ENCODE measurements at places on chromosomes 16 and 17. TPM values are rescaled to one million over a fixed set of nuclear protein-coding genes. Genes with fewer than 3 reads are reported as not detected.
A peak's percentile ranks its signal among the peaks of the same experiment; 100 is the strongest.

- no peaks in the 10 kb centered on the region for H3K27me3 ChIP-seq
- no peak for DNase-seq
- peaks cover 71% of the 10 kb centered on the region for H3K36me3 ChIP-seq
- peaks cover 36% of the 10 kb centered on the region for H3K4me1 ChIP-seq
Measured at GRCh38 chr17:32356378-32356743, 6.4 kb downstream of the ZNF207 start.

GRCh38 chr16:1288813-1289476, 20.5 kb upstream of the UBE2I start:
- H3K4me1 ChIP-seq, result no peaks in the 10 kb centered on the region
- no peak overlapping the region for H3K27ac ChIP-seq
- H3K36me3 ChIP-seq, result no peaks in the 10 kb centered on the region
- no peak overlapping the region for H3K4me3 ChIP-seq
- DNase-seq, result no peak
- H3K27me3 ChIP-seq, result peaks cover 13% of the 10 kb centered on the region

Gene CFAP119
- total RNA-seq, result not detected

DNA sequence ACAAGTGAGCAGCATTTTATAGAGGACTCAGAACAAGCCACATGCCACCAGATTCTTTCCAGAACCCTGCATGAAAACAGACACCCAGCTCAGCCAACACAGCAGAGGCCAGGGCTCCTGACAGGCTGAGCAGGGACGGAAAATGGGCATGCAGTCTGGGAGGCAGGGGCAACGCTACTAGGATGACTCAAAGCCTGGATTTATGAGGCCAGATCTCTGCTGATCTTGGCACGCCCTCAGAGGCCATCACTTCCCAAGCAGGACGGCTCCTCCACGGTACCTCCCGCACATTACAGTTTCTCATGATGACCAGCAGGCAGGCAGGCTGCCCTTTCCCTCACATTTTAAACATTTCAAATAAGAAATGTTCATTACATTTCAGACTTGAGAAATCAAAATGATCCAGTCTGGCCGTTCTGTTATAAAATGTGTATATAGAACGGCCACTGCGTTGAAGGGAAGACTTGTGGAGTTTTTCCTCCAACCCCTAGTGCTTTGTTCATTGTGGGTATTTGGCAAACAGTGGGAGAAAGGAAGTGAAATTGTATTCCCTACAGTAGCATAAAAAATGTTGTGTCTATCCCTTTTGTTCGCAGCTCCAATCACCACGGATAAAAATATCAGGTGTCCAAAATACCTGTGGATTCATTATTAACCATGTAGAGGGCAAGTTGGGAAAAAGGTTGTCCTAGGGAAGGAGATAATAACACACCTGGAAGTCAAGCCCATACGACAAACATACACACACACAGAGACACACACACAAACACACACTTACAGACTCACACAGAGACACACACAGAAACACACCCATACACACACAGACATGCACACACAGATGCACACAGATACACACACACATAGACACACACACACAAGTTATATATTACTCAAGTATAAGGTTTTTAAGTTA, 64.8 kb upstream of the ADAMTS18 start:
- no peaks in the 10 kb centered on the region for H3K27me3 ChIP-seq

Gene TCF25
- 237 TPM for total RNA-seq

GRCh38 chr17:42221886-42222745, 27.8 kb upstream of the GHDC start:
- DNase-seq, result no peak
- H3K4me3 ChIP-seq, result no peak overlapping the region
- H3K27me3 ChIP-seq, result no peaks in the 10 kb centered on the region
- H3K4me1 ChIP-seq, result no peaks in the 10 kb centered on the region

GRCh38 chr17:50620858-50621257, 13.8 kb upstream of the ABCC3 start:
- H3K27me3 ChIP-seq, result no peaks in the 10 kb centered on the region
- no peaks in the 10 kb centered on the region for H3K36me3 ChIP-seq
- DNase-seq, result no peak
- no peak overlapping the region for H3K4me3 ChIP-seq

Gene TAT
- total RNA-seq, result 6.7 TPM

Gene SCGB1C2
- not detected for total RNA-seq

DNA sequence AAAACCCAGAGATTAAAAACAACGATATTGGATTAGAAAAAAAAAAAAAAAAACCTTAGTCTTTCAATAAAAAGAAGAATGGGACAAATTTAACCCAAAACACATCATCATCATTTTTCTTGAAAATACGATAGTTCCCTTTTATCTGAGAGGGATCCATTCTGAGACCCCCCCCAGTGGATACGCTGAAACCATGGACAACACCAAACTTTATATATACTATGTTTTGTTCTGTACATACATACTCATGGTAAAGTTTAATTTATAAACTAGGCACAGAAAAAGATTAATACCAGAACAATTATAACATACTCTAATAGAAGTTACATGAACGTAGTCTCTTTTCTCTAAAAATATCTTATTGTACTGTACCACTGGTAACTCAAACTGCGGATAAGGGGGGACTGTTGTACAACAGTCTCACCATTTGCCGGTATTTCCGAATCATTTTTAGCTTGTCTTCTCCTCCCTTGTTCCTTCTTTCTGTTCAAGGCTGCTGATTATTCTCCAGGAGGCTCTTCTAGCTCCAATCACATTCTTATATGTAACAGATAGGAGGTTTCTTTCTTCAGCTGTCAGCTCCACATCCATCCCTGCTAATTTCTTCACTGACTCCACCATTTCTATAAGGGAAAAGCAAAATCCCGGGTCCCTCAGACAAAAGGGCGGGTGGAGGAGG, 37.0 kb downstream of the RNF135 start:
- no peaks in the 10 kb centered on the region for H3K27me3 ChIP-seq
- no peaks in the 10 kb centered on the region for H3K4me1 ChIP-seq
- DNase-seq, result no peak
- peaks cover 6% of the 10 kb centered on the region for H3K36me3 ChIP-seq
- H3K27ac ChIP-seq, result peak overlapping the region; percentile 97
